ENCODE measurements at places on chromosomes 5 and 9.

GRCh38 chr9:31556667-31557463, 827.6 kb upstream of the ACO1 start:
- no peak for DNase-seq

DNA sequence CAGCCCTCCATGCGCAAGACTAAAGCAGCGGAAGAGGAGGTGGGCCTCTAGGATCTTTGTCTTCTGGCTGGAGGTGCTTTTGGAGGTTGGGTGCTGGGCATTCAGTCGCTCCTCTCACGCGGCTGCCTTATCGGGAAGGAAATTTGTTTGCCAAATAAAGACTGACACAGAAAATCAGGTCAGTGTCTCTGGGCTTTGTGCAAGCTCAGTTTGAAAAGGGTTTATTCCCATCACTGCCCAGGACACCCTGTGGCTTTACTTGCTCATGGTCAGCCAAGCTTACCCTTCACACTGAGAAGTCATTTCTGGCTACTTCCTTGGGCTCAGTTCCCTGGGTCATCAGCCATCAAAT, 10.5 kb downstream of the SLC2A8 start:
- no peak for DNase-seq

DNA sequence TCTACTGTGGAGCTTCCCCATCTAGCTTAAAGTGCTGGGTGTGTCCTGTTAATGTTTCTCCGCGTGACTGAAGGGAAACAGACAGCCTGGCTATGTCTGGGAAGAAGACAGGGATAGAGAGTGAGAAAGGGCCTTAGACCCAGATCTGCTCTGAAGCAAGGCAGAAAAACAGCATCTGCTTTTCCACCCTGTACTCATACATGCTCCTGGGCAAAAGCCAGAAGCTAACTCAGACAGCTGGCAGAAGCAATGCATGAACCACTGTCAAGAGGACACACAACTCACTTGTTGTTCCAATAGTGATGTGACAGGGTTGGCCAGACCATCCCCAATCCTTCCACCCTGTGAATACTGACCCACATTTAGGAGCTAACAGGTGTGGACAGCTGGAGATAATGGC, 63.3 kb downstream of the DPYSL3 start:
- no peak for DNase-seq

GRCh38 chr5:10448754-10449360, 7.2 kb downstream of the ROPN1L start:
- DNase-seq, result no peak
